ENCODE measurements at places on chromosomes 12 and 14. TPM values are rescaled to one million over a fixed set of nuclear protein-coding genes. Genes with fewer than 3 reads are reported as not detected.

The POU6F1 gene
- 12.8 TPM for total RNA-seq

DNA sequence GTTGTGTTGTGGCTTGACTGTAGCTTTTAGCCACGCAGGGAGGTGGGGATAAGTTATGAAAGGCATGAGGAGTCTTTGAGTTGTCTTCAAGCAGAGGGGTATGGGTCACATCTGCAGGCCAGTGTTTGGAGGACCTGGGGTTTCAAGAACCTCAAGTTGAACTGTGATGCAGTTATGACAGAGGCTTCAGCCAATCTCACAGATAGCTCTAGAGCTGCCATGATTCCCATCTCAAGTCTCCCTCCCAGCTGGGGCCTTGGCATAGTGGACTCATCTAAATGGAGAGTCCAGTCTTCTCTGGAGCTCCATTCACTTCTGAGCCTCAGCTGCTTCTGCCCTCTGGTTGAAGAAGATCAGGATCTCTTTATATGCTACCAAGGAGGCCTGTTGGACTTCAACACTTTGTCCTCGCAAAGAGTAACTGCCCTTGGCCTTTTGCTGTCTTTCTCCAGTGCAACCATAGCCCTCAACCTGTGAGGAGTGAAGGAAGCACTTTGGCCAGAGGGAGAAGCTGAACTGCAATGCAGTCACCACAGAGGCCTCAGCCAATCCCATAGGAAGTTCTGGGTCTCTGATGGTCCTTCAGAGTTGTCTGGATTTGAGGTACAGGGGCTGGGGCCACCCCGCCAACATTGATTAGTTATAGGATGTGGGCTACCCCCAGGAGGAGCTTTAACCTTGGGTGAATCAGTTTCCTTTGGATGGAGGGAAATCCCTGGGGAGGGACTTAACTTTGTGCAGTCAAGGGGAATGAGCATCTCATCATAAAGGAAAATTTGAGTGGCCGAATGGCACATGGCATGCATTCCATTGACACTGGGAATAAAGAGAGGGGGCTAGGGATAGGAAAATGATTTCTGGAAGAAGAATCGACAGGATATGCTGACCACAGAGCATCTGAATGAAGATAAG, 230.5 kb downstream of the PCNX1 start:
- no peaks in the 10 kb centered on the region for H3K27me3 ChIP-seq
- no peak overlapping the region for H3K4me3 ChIP-seq
- H3K4me1 ChIP-seq, result no peaks in the 10 kb centered on the region
- H3K27ac ChIP-seq, result no peak overlapping the region

GRCh38 chr12:6534695-6534944, 303 bp downstream of the GAPDH start:
- H3K4me3 ChIP-seq, result peak overlapping the region; percentile 91
- H3K27ac ChIP-seq, result peak overlapping the region; percentile 89
- no peaks in the 10 kb centered on the region for H3K27me3 ChIP-seq
- no peak for DNase-seq
- H3K4me1 ChIP-seq, result peaks cover 59% of the 10 kb centered on the region
- peaks cover 24% of the 10 kb centered on the region for H3K36me3 ChIP-seq

DNA sequence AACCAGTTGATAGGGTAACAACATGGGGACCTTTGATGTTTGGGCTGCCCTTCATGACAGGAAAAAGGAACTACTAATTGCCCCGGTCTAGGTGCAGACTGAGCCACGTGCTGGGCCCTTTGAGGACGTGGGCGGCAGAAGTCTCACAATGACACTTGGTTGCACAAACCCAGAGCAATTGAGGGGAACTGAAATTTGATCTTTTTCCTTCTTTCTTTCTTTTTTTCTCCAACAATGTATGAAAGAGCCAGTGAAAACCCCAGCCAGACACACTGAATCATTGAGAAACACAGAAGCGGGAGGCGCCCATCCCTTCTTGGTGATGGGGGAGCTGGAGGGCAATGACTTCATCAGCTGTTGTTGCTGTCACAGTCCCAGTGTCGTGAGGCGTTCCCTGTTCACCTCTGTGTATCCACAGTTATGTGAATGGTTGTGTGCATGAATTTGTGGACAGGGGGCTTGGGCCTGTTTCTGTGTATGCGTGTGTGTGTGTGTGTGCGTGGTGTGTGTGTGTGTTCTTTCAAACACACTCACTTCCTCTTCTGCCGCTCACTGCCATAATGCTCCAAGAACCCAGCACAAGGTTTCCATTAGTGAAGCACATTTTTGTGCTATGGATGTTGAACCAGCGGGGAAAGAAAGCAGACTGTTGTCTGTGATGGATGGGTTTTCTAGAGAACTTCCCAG, 137.5 kb upstream of the CCND2 start:
- peak overlapping the region; percentile 8 for H3K4me3 ChIP-seq
- no peak for DNase-seq
- H3K27me3 ChIP-seq, result no peaks in the 10 kb centered on the region
- peaks cover 38% of the 10 kb centered on the region for H3K4me1 ChIP-seq

GRCh38 chr12:80811957-80812708, 95.4 kb downstream of the MYF5 start:
- peaks cover 3% of the 10 kb centered on the region for H3K36me3 ChIP-seq
- H3K4me3 ChIP-seq, result no peak overlapping the region
- H3K27me3 ChIP-seq, result no peaks in the 10 kb centered on the region

GRCh38 chr12:122874081-122874480, 21.8 kb downstream of the VPS37B start:
- peaks cover 9% of the 10 kb centered on the region for H3K36me3 ChIP-seq
- no peak overlapping the region for H3K4me3 ChIP-seq
- no peak for DNase-seq
- no peaks in the 10 kb centered on the region for H3K27me3 ChIP-seq

DNA sequence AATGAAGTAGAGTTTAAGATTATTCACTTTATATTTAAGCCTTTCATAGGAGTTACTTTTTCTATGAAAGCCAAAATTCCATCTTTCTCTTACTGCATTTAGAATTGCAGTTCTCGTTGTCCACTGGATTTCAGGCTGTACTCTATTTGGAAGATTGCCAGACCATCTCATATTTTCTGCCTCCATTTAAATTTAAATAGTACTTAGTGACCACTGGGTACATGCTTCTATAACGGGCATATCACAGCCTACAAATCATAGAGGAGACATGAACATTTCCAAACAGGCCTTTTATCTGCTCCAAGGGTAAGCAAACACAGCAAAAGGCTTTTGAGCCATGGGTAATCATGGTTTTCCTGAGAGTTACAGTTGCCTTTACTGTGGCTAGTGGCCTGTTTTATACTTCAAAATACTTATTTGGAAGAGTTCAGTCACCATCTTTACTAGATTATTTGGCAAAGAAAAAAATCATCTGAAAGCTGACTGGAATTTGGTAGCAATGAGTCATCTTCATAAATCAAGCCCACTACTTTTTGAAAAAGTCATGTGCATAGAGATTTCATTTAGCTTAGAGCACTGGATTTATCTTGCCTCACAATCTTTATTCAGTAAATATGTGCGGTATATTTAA, 15.7 kb downstream of the ANO6 start:
- no peak overlapping the region for H3K4me3 ChIP-seq
- peaks cover 52% of the 10 kb centered on the region for H3K4me1 ChIP-seq
- H3K36me3 ChIP-seq, result peaks cover 1% of the 10 kb centered on the region
- DNase-seq, result no peak
- H3K27ac ChIP-seq, result peak overlapping the region; percentile 94
- H3K27me3 ChIP-seq, result no peaks in the 10 kb centered on the region

- H3K36me3 ChIP-seq, result no peaks in the 10 kb centered on the region
- H3K4me1 ChIP-seq, result peaks cover 2% of the 10 kb centered on the region
- no peak overlapping the region for H3K4me3 ChIP-seq
- peaks cover 15% of the 10 kb centered on the region for H3K27me3 ChIP-seq
These were observed 43.0 kb downstream of the LMO3 start for GRCh38 chr12:16562921-16563320.

GRCh38 chr12:32051511-32052211, 55.0 kb upstream of the BICD1 start:
- H3K27ac ChIP-seq, result peak overlapping the region; percentile 68
- peaks cover 13% of the 10 kb centered on the region for H3K4me1 ChIP-seq
- no peak overlapping the region for H3K4me3 ChIP-seq
- DNase-seq, result no peak
- H3K27me3 ChIP-seq, result no peaks in the 10 kb centered on the region
- H3K36me3 ChIP-seq, result peaks cover 2% of the 10 kb centered on the region

- H3K4me3 ChIP-seq, result no peak overlapping the region
- DNase-seq, result no peak
- no peaks in the 10 kb centered on the region for H3K27me3 ChIP-seq
- no peaks in the 10 kb centered on the region for H3K4me1 ChIP-seq
- peak overlapping the region; percentile 21 for H3K27ac ChIP-seq
- H3K36me3 ChIP-seq, result no peaks in the 10 kb centered on the region
These were observed 9.0 kb upstream of the EAPP start for GRCh38 chr14:34548472-34548981.

DNA sequence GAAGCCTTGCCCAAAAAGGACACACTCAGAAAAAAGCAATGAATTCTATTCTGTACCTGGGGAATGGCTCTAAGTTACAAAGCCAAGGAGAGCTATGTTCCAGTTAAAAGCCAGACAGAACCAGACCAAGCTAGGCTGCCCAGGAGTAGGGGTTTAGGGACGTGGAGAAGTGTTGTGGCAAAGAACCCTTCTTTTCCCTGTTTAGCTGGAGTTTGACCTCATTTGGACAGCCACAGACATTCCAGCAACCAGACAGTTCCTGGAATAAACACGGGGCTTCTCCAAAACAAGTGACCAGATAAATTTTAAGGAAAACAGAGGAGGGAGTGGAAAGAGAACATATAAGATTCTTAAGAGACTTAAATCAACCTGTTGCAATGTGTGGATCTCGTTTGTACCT, 62.3 kb downstream of the GCH1 start:
- H3K27ac ChIP-seq, result no peak overlapping the region
- no peaks in the 10 kb centered on the region for H3K27me3 ChIP-seq
- H3K36me3 ChIP-seq, result peaks cover 4% of the 10 kb centered on the region
- H3K4me1 ChIP-seq, result no peaks in the 10 kb centered on the region
- no peak overlapping the region for H3K4me3 ChIP-seq

DNA sequence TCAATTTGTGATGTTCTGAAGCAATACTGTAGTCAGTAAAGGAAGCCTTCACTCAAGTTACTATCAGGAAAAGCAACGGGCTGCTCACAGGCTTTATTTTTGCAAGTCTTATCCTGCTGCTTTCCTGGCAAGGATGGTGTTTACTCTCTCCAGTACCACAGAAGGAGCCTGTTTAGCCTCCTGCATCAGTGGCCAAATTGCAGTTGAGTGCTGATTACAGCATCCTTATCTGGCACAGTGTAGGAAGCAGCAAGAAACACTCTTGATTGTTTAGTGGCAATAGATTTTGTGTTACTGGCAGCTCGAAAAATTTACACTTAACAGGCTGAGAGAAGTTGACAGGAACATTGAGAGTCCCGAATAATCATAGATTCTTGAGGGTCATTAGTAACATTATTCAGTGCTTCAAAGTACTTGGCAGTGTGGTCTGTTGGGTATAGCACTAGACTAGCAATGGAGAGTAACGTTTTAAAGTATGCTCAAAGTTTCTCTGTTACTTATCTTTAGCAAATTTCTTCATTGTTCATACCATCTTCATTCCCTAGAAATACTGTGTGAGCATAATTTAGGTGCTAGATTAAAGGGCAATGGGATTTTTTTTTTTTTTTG, 11.7 kb downstream of the TULP3 start:
- DNase-seq, result no peak
- H3K27ac ChIP-seq, result peak overlapping the region; percentile 18
- no peak overlapping the region for H3K4me3 ChIP-seq

- DNase-seq, result no peak
- no peak overlapping the region for H3K4me3 ChIP-seq
- no peak overlapping the region for H3K27ac ChIP-seq
- no peaks in the 10 kb centered on the region for H3K27me3 ChIP-seq
- peaks cover 21% of the 10 kb centered on the region for H3K4me1 ChIP-seq
These were observed 63.6 kb downstream of the STXBP6 start for GRCh38 chr14:24986206-24986893.

GRCh38 chr14:77267937-77268699, 2.9 kb downstream of the NGB start:
- peaks cover 1% of the 10 kb centered on the region for H3K36me3 ChIP-seq
- H3K4me3 ChIP-seq, result no peak overlapping the region
- no peak for DNase-seq
- H3K4me1 ChIP-seq, result peaks cover 3% of the 10 kb centered on the region
- H3K27me3 ChIP-seq, result peaks cover 86% of the 10 kb centered on the region

The TRMT61A gene
- total RNA-seq, result 9.5 TPM

DNA sequence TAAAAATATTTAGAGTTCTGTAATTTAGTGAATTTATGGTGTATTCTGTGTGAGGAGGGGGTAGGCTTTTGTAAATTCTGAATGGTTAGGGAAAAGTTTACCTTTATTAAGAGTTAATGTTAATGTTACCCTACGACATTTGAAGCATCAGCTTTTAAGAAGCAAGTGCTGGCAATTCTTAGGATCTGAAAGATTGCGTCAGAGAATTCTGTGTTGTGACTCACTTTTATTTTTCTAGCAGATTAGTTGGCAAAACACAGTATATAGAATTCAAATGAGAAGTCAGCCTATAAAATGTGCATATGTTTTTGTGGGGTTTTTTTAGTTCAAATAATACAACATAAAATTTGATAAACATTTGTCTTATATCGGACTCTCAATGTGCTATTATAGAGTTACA, 97.6 kb downstream of the RAD52 start:
- peaks cover 21% of the 10 kb centered on the region for H3K4me1 ChIP-seq
- no peak overlapping the region for H3K4me3 ChIP-seq
- DNase-seq, result no peak
- peaks cover 4% of the 10 kb centered on the region for H3K36me3 ChIP-seq
- H3K27ac ChIP-seq, result peak overlapping the region; percentile 15

GRCh38 chr12:116261525-116262100, 15.9 kb downstream of the MED13L start:
- no peak overlapping the region for H3K4me3 ChIP-seq
- peak overlapping the region; percentile 27 for H3K27ac ChIP-seq
- H3K27me3 ChIP-seq, result no peaks in the 10 kb centered on the region
- no peak for DNase-seq
- no peaks in the 10 kb centered on the region for H3K36me3 ChIP-seq

The NINJ2 gene
- 0.69 TPM for total RNA-seq

DNA sequence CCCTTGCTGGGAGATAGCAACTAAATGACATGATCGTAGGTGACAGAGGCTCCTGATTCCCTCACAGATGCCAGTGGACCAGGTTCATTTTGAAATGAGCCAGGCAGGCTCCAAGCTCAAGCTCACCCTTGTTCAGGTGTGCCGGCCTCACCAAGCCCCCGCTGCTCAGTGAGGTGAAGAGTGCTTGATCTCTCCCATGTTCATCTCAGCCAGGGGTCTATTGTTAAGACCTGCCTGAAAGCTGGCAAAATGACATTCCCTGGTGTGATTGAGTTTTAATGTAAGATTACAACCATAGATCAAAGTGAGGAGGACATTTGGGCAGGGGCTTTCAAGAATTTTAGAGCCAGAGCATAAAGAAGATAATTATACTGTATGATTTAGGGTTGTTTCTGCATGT, 497.9 kb downstream of the EGLN3 start:
- no peak overlapping the region for H3K4me3 ChIP-seq
- H3K27ac ChIP-seq, result no peak overlapping the region
- DNase-seq, result no peak
- H3K36me3 ChIP-seq, result no peaks in the 10 kb centered on the region
- peaks cover 28% of the 10 kb centered on the region for H3K4me1 ChIP-seq

Measured in mesothelial cell of epicardium (in vitro differentiated cells).